ENCODE measurements at places on chromosomes 12 and 14.

GRCh38 chr12:49678711-49679110, 28.5 kb downstream of the FMNL3 start:
- DNase-seq, result no peak

- DNase-seq, result no peak
These were observed 3.6 kb upstream of the RAD51AP1 start for GRCh38 chr12:4535092-4535491.

GRCh38 chr12:101823039-101823438, 7.7 kb downstream of the GNPTAB start:
- peak; percentile 25 for DNase-seq

- DNase-seq, result no peak
These were observed 46.2 kb upstream of the KCNH5 start for GRCh38 chr14:63091394-63091996.

GRCh38 chr14:97328743-97329142, 531.6 kb downstream of the VRK1 start:
- no peak for DNase-seq

DNA sequence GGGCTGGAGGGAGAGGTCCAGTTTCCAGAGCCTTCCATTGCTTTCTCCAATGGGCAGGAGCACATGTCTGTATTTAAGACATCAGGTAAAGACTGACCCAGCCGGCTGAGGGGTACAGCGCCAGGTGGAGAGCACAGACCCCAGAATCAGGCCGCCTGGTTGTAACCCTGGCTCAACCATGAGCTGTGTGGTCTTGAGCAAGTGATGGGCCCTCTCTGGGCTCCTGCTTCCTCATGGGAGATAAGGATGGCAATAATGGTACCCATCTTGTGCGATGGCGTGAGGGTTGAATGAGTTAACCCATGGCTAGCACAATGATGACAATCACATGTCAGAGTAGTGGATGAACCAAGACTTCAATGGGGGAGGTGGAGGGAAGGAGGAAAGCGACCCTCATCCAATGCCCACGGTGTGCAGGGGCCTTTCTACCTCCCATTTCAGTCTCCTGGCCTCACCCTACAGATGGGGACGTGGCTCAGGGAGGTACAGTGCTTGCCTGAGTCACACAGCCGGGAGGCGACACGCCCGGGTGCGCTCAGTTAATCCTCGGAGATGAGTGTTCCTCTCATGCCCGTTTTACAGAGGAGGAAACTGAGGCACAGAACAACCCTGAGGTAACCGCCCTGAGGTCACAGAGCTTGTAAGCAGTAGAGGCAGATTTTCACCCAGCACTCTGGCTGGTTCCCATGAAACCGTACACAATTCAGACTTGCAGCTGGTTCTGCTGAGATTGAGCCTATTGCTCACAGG, 163.9 kb downstream of the RBM19 start:
- DNase-seq, result no peak

DNA sequence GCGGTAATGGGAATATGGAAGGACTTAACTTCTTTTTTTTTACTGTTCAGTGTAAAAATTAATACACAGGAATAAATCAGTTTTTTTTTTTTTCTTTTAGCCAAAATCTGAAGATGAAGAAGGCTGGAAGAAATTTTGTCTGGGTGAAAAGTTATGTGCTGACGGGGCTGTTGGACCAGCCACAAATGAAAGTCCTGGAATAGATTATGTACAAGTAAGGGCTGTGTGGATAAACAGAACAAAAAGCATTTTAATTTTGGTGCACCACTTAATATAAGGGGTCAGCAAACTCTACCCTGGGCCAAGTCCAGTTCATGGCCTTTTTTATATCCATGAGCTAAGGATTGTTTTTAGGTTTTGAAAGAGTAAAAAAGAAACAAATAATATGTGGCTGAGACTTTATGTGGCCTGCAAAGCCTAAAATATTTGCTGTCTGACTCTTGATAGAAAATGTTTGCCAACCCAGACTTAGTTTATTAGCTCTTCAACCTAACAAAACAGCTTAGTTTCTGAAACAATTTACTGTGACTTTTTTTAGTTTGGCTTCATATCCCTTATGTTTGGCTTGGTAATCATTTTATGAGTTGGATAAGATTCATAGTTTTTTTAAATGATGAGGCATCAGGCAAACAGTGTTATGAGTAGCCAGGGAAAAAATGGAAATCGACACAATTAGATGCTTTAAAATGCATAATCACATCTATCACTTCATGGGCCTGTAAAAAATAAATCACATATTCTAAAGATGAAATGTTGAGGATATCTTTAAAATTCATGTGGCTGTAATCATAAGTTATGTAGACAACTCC, 8.4 kb downstream of the GEMIN2 start:
- DNase-seq, result no peak

- no peak for DNase-seq
These were observed 299.2 kb downstream of the LRIG3 start for GRCh38 chr12:58621126-58621525.

DNA sequence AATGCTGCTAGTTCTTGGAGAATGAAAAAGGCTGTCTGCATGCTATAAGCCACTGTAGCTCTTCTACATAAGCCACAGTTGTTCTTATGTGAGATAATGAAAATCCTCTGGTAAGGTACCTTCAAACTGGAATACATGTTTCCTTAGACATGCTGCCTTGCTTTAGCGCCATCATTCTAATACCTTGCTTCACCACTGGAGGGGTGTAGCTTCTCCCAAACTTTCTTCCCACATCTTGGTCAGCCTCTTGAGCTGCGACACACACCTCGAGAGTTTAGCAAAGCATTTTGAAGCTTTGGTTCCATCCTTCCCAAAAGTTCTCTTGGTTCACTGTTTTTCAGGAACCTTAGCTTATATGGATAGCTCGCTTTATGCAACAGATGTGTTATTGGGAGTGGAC, 69.5 kb downstream of the NKX2-1 start:
- no peak for DNase-seq

GRCh38 chr12:46134205-46134811, 134.5 kb downstream of the SLC38A1 start:
- DNase-seq, result no peak

DNA sequence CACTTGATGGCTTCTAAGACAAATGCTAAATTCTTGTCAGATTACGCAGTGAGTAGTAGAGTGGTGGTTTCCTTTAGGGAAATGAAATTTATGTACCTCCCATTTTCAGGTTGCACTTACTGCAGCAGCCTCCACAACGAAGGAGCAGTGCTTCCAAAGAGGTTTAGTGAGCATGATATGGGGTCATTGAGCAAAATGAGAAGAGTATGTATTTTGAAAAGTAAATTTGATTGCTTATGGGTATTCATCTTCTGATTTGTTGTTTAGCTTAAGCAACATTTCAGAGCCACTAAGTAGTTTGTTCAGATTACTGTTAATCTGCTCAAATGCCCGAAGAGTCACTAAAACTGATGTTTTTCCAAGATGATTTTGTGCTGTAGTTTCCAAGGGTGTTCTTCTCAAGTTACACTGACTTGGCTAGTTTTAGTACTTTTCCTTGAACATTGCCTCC, 493.6 kb downstream of the PCNX1 start:
- DNase-seq, result peak; percentile 25

GRCh38 chr12:14885718-14886221, at the start of gene MGP:
MGP (minus strand) TSS chr12:14885854; CDS start chr12:14885791, 63 bp downstream.
- DNase-seq, result peak; percentile 81

DNA sequence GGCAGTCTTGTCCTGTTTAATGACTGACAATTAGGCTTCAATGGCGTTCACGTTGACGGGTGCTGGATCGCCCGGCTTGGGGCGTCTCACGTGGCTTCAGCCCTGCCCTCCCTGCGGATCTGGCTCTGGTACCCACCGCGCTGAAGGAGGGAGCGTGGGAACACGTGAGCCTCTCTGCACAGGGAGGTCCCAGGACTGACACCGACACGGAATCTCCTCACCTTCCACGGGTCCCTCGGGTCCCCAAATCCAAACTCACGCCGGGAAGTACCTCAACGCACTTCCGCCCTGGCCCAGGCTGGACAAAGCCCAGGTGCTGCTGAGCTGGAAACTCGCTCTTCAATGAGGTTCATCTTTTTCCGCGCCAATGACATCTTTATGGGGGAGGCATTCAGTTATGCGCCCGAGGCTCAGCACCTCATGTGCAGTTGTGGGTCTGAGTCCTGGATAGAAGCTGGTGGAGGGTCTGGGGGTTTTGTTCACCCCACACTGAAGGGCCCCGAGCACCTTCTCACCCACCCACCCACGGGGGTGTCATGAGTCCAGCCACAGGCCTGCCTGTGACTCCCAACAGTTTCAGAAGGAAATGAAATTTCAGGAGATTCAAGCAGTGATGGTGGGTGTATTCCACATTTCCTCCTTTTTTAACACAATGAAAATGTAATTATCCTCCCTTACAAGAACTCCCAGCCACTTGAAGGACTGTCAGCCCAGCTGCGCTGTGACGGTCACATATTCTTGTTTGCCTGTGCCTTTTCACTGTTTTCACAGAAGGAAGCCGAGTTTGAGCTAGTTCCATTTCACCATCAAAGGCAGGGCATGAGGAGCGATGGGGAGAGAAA, 251.7 kb upstream of the SFSWAP start:
- DNase-seq, result no peak

GRCh38 chr14:89248411-89249064, 168.5 kb downstream of the FOXN3 start:
- no peak for DNase-seq

DNA sequence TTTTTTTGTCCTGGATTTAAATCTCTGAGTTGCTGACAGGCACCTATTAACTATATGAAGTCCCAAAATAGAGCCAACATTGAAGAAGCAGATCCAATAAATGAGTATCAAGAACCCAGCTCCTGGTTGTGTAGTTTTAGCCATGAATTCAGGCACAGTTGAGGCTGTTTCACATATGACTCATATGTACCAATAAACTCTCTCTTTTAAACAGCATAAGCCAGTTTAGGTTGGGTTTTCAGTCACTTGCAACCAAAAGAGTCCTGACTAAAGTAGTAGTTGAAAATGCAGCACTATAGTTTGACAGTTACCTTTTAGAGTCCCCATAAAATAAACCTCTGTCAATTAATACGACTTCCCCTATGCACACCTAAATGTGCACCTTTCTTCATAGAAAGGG, 389.9 kb downstream of the RPS29 start:
- no peak for DNase-seq

DNA sequence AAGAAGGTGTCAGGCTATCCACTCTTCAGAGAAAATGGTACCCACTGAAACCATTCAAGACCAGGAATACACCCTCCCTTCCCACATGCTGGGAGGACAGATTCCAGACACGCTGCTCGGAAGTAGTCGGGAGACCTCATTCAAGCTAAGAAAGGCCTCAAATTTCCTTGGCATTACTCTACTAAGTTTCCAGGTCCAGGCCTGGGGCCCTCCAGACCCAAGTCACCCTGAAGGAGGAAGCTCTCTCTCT, 27.1 kb upstream of the RPLP0 start:
- DNase-seq, result peak; percentile 29

DNA sequence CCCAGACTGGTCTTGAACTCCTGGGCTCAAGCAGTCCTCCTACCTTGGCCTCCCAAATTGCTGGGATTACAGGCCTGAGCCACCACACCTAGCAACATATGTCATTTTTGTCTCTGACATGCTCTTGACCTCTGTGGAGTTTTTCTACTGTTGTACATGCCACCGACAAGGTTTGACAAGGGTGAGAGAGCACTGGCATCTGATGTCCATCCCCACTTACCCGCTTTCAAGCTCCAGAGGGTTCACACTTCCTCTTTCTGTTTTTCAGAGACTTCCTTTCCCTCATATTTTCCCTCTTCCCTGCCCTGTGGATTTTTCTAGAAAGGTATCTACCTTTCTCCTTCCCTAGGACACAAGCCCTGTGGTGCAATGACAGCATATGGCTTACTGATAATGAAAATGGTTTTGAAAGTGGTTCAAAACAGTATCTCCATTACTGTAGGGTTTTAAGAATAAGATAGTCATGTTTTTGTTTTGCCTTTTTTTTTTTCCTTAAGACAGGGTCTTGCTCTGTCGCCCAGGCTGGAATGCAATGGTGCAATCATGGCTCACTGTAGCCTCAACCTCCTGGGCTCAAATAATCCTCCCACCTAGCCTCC, 27.7 kb upstream of the PLEKHG3 start:
- DNase-seq, result no peak

DNA sequence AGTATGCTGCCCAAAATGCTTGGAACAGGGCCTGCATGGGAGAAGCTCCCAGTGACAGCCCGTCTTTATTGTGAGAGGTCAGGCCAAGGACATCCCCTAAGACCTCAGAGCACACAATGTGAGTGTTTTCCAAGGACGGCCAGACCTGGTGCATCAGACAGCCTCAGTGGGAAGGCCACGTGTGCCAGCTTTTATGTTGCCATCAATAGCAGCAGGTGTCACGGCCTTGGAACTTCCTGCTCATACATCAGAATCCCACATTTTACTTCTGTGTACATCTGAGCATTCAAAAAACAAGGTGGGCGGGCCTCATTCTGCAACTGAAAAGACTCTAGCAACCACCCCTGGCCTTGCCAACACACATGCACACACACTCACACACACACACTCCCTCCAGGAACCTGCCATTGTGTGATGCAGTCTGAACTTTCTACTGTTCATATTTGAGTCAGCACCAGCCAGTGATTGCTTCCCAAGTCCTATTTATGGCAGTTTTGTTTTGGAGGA, 753.1 kb upstream of the TBX3 start:
- no peak for DNase-seq

- DNase-seq, result no peak
These were observed 4.1 kb downstream of the CYP46A1 start for GRCh38 chr14:99688210-99688581.

DNA sequence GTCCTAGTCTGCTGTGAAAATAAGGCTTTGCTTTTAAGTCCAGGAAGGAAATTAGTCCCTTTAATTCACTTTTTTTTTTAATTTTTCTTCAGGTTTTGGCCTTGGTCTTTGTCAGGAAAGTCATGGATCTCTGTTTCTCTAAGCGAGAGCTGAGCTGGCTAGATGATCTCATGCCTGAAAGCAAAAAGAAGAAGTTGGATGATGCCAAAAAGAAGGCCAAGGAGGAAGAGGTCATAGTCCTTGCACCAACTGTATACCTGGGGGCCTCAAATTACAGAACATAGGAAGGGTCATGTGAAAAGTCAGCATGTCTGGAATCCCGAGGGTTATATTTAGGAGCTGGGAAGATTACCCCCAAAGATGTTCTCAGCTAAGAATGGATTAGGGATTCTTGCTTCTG, 72.3 kb downstream of the SLC4A8 start:
- DNase-seq, result no peak

DNA sequence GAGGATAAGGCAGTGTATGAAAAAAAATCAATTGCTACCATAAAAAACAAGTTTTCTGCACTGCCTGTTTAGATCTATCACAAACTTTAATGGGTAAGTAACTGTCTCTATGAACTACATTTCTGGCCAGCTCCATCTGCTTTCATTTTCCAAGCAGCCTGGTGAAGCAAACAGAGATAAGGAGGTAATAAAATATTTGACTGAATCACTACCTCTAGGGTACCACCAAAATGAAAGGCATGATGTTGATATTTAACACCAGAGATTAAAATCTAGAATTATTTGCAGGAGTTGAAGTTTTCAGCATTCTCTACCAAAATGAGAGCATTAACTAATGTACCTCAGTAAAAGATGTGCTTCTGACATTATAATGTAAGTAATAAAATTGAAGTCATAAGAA, 863.5 kb upstream of the MGAT4C start:
- DNase-seq, result no peak

- DNase-seq, result no peak
These were observed 61.1 kb downstream of the PITPNM2 start for GRCh38 chr12:123089631-123090353.
